Activated CD4-positive, alpha-beta memory T cell treated with anti-CD3 and anti-CD28 coated beads for 36 hours (primary cell): ENCODE measurements at places on chromosomes 16 and 17. TPM values are rescaled to one million over a fixed set of nuclear protein-coding genes. Genes with fewer than 3 reads are reported as not detected.

DNA sequence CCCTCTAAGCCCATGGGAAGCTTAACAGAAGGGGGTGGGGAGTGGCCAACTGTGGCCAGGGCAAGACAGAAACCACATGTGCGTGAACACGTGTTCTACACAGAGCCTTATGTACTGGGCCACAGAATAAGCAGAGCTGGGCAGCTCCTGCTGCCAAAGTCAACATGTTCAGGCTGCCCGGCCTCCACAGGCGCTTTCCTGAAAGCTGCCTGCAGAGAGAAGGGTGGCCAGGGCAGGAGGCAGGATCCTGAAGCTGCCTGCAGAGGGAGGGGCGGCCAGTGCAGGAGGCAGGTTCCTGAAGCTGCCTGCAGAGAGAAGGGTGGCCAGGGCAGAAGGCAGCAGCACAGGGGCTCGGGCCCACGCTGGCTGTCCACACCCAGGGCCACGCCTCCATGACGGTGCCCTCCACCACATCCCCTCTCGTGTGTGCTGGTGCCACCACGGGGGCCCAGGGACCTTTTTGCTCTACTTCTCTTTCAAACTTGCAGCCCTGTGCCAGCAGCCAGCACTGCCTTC lies 79.5 kb downstream of the ANKRD11 start:
- peak; percentile 32 for DNase-seq

DNA sequence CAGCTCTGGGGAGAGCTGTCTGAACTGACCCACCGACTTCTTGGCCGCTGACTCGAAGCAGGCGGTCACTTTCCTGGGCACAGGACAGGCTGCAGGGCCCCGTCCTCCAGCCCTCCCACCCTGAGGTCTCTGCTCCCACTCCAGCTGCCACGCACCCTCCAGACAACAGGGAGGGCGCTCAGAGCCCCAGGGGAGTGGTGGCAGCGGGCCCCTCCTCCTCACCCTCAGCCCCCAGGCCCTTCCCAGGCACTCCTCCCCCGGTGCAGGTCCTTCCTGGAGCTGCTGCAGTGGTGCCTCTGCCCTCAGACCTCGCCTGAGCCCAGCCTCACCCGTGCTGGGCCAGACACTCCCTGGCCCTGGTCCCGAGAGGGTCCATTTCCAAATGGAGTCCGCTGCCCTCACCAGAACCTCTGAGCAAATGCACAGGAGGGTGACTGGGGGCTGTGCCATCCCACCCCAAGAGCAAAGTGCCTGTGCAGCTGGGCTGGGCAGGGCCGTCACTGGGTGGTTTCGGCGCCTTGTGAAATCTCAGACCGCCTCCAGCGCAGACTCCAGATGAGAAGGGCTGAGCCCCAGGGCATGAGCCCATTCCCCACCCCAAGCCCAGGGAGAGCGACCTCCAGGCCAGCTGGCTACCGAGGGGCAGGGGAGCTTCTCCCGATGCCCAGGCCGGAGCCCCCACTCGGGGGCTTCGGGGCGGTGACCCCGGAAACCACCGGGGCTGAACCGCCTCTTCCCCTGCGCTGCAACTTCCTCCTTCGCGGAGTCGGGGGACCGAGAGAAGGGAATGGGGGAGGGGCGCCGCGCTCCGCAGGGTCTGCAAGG lies 717 bp downstream of the CYBA start:
- peak; percentile 48 for DNase-seq

CD300H gene
- total RNA-seq, result not detected

GRCh38 chr17:57412520-57413096 lies 156.3 kb downstream of the MSI2 start:
- no peak for DNase-seq

- no peak for DNase-seq
Measured at GRCh38 chr16:67669499-67670101, 3.0 kb downstream of the C16orf86 start.

DNA sequence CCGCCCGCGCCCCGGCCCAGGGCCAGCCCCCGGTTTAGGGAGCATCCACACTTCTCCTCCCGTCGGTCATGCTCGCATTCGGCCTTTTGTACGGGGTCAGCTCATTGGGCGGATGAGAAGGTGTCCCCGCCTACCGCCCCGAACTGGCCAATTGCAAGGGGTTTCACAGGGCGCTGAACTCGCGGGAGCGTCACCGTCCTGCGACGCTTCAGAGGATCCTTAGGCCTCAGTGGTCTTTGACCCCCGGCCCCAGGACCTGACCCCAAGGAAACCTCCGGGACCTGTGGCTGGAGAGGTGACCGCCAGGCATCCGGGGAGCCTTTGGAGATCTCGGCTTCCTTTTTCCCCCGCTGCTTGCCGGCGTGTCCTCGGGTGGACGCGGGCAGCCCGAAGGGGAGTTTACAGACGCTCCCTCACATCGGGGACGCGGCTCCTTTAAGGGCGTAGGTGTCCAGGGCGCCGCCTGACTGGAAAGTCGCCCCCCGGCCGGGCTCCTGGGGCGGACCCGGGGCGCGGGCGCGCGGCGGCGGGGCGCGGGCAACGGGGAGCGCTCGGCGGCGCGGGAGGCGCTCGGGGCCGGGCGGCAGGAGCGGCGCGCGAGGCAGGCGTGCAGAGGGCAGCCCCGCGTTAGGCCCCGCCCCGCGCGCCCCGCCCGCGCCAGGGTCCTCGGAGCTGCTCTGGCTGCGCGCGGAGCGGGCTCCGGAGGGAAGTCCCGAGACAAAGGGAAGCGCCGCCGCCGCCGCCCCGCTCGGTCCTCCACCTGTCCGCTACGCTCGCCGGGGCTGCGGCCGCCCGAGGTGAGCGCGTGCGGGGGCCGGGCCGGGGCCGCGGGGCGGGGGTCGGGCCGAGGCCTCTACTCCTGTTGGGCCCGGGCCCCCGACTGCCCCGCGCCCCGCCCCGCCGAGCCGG lies at the start of gene UBE2I:
UBE2I (plus strand) TSS at position 660 of the 909 bp plus-strand sequence. CDS start 4,395 bp downstream, outside the sequence.
- peak; percentile 98 for DNase-seq

PIMREG gene
- total RNA-seq, result 16.7 TPM
